ENCODE measurements at places on chromosomes 5 and 9. TPM values are rescaled to one million over a fixed set of nuclear protein-coding genes. Genes with fewer than 3 reads are reported as not detected.

DNA sequence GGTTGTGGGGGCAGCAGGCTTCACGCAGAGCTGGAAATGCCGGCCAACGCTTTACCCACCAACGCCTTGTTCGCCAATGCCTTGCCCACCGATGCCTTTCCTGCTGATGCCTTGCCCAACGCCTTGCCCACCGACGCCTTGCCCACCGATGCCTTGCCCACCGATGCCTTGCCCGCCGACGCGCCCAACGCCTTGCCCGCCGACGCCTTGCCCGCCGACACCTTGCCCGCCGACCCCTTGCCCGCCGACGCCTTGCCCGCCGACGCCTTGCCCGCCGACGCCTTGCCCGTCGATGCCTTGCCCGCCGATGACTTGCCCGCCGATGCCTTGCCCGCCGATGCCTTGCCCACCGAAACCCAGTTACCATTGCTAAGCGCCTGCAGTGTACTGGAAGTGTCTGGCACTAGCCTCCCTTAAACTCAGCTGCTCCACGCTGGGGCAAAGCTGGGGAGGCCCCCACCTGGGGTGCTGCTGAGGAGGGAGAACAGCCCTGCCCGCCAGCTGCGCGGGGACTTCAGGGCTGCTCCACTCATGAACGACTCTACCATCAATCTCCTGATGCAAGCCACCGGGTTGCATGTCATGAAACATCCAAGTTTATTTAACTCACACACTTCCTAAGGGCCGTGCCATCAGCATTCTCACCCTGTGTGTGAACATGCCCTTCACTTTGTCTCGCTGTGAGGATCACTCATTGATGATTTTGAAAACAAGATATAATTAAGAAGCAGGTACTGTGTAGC lies 1.8 kb downstream of the SLC6A18 start:
- no peak for DNase-seq

DNA sequence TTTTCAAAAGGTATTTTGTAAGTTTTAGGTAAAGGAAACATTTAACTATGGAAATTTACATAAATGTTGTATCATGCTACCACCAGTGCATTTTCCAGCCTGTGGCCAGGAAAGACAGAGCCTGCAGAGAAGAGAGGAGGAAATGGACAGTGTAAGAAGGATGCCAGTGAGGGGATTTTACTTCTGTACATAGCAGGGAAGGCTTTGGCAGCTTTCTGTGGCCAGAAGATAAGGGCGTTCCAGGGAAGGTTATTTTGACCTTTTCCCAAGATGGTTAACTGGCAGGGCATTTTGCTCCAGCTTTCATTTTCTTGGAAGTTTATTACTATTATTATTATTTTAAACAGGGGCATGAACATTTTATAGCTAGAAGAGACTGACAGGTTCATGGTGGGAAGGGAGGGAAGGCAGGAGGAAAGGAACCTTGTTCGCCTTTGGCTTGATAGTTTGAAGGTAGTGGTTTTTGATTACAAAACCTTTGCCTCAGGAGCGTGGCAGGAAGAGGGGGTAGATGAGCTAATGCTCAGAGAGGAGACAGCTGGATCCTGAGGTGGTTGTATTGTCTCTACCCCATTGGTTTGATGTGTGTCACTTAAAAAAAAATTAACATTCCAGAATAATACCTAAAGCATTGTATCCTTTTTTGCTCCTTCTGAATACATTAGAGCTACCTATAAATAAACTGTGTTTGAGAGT lies 4.1 kb downstream of the ISOC1 start:
- DNase-seq = no peak

GRCh38 chr5:93330506-93330905 lies 250.5 kb downstream of the NR2F1-AS1 start:
- peak; percentile 79 for DNase-seq

The SPATA31A3 gene
- polyA plus RNA-seq = not detected

DNA sequence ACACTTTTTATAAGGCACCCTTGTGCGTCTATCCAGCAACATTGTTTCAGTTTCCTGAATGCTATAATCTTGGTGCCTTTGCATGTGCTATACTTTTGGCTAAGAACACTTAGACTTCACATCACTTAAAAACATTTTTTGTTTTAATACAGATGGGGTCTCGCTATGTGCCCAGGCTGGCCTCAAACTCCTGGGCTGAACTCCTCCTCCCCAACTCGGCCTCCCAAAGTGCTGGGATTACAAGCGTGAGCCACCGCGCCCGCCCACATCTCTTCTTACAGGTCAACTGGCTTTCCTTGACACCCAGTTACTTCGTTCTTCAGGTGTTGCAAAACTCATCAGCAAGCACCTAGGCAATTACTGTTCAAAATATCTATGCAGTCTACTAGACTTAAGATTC lies 943 bp upstream of the ZNF131 start:
- DNase-seq = no peak

- DNase-seq = no peak
These were observed 2180.4 kb upstream of the WWC1 start for GRCh38 chr5:166111021-166111420.

GRCh38 chr5:20434786-20435185 lies 446.8 kb upstream of the CDH18 start:
- no peak for DNase-seq

The PAM gene
- polyA plus RNA-seq = 149 TPM

DNA sequence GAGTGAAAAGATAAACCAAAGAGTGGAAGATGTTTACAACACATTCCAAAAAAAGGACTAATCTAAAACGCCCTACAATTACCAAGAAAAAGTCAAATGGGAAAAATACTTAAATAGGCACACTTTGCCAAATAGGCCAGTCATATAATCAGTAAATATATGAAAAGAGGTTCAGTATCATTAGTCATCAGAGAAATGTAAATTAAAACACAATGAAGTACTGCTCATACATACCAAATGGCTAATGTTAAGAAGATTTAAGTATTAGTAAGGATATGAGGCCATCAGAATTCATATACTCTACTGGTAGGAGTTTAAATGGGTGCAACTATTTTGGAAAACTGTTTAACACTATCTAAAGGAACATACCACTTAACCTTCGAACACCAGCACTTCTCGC lies 47.6 kb downstream of the ZDHHC21 start:
- DNase-seq = peak; percentile 73
